ENCODE measurements at places on chromosomes 2 and 18.

- H3K4me1 ChIP-seq, result peaks cover 2% of the 10 kb centered on the region
- no peaks in the 10 kb centered on the region for H3K27me3 ChIP-seq
- no peak overlapping the region for H3K27ac ChIP-seq
Measured at GRCh38 chr2:170002096-170002495, 174.8 kb downstream of the UBR3 start.

- H3K27ac ChIP-seq, result no peak overlapping the region
- H3K4me1 ChIP-seq, result peaks cover 2% of the 10 kb centered on the region
- DNase-seq, result no peak
- H3K27me3 ChIP-seq, result no peaks in the 10 kb centered on the region
- H3K36me3 ChIP-seq, result no peaks in the 10 kb centered on the region
Measured at GRCh38 chr2:39779341-39779851, 338 bp upstream of the THUMPD2 start.

GRCh38 chr2:173652767-173653431, 298.2 kb downstream of the CDCA7 start:
- H3K27ac ChIP-seq, result no peak overlapping the region
- peak; percentile 45 for DNase-seq
- no peaks in the 10 kb centered on the region for H3K36me3 ChIP-seq
- H3K27me3 ChIP-seq, result no peaks in the 10 kb centered on the region

DNA sequence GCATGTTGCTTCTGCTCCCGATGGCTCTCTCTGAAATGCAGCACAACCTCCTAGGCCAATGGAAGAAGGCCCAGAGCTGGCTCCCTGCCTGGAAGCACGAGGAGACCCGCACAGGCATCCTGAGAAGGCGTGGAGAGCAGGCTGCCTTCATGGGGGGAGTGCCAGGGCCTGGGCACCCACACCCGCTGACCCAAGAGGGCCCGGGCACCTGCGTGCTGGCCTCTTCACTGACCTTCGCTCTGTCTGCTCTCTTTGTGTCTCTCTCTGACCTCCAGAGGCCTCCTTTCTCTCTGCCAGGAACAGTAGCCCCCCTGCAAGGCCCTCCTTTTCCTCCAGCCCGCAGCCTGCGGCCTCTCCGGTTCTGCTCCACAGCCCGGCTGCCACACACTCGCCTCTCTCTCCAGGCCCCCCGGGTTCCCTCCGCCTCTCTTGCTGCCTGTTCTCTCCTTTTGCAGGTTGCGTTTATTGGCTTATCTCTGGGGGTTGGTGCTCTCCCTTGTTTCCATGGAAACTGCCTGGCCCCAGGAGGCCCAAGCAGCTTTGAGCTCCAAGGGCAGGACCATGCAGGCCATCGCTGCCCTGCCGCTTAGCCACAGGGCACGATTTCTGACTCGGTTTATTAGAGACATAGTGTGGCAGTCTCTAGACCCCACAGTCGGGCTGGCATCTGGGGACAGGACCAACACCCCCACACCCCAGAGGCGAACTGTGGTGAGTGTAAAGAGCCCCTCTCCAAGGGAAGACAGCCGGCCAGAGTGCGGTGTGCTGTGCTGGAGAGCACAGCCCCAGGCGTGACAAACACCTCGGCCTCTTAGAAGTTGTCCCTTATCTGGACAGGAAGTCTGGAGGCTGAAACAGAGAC, 1.7 kb downstream of the MZT2B start:
- no peak overlapping the region for H3K27ac ChIP-seq
- H3K4me1 ChIP-seq, result no peaks in the 10 kb centered on the region
- no peak overlapping the region for H3K4me3 ChIP-seq
- DNase-seq, result peak; percentile 73
- H3K27me3 ChIP-seq, result no peaks in the 10 kb centered on the region

DNA sequence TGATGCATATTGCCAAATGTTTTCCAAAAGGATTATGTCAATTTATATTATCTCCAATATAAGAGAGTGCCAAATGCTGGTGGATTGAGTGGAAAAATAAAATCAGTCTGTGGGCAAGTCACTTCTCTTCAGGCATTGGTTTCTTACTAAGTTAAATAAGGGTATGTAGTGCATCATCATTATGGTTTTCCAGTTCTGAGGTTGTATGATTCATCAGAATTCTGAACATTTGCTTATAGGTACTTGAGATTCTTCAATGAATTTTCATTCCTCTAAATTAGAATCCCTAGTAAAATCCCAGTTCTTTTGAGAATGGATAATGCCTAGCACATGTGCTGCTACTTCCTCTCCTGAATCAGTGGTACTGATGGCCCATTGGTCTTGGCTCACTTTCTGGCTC, 188.9 kb upstream of the OSR1 start:
- no peaks in the 10 kb centered on the region for H3K27me3 ChIP-seq
- H3K27ac ChIP-seq, result no peak overlapping the region
- no peak for DNase-seq
- H3K36me3 ChIP-seq, result no peaks in the 10 kb centered on the region

DNA sequence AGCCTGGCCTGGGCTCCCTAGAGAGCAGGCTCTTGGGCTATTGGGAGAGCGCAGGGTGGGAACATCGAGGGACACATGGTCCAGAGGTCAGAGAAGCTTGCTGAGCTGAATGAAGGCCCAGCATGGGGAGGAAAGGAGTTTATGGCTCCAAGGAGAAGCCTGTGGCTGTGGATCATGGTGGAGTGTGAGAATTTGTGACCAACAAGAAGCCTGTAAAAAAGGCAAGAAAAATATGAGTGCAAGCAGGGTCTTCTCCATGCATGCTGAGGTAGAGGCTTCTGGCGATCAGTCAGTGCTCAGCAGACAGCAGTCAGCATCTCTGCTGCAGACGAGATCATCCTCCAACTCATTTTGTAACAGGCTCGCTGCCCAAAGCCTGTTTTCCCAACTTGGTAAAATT, 1.3 kb upstream of the SCYGR3 start:
- peaks cover 14% of the 10 kb centered on the region for H3K4me1 ChIP-seq
- no peaks in the 10 kb centered on the region for H3K27me3 ChIP-seq
- no peaks in the 10 kb centered on the region for H3K36me3 ChIP-seq
- no peak overlapping the region for H3K27ac ChIP-seq

- H3K36me3 ChIP-seq, result no peaks in the 10 kb centered on the region
- H3K27me3 ChIP-seq, result no peaks in the 10 kb centered on the region
- no peak overlapping the region for H3K27ac ChIP-seq
- no peak overlapping the region for H3K4me3 ChIP-seq
- DNase-seq, result no peak
Measured at GRCh38 chr2:586641-587076, 90.5 kb downstream of the TMEM18 start.

DNA sequence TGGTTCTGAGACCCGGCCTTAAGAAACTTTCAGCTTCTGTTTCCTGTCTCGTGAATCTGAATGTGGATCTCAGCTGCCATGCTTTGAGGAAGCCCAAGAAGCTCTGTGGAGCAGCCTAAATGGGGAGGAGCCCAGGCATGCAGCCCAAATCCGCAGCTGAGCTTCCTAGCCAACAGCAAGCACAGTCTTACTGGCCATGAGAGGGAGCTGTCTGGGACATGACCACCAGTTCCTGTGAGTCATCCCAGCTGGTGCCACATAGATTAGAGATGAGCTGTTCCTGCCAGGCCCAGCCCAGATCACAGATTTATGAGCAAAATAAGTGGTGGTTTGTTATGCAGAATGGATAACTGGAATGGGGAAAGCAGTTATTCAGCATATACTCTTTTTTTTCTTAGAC, 224.4 kb upstream of the APCDD1 start:
- H3K4me1 ChIP-seq, result no peaks in the 10 kb centered on the region
- no peaks in the 10 kb centered on the region for H3K36me3 ChIP-seq
- peak; percentile 85 for DNase-seq
- no peak overlapping the region for H3K4me3 ChIP-seq
- H3K27me3 ChIP-seq, result no peaks in the 10 kb centered on the region
- H3K27ac ChIP-seq, result no peak overlapping the region

DNA sequence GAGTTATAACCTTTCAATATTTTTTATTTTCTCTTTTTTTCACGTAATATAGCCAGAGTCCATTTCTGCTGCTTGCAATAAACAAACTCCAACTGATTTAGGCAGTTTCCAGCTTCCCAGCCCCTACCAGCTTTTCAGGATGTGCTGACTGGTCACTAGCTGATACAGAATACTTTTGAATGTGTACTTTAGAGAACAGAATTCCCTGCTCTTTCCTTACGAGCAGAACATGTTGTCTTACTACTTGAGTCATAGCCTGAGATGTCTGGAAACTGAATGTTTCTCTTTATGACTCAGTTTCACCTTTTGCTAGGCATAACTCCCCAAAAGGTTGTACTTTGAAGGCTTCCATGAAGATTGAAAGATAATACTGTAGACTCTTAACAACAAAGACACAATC, 44.5 kb upstream of the KCNE4 start:
- DNase-seq, result no peak
- no peak overlapping the region for H3K4me3 ChIP-seq
- H3K27ac ChIP-seq, result no peak overlapping the region
- H3K36me3 ChIP-seq, result no peaks in the 10 kb centered on the region
- no peaks in the 10 kb centered on the region for H3K4me1 ChIP-seq

DNA sequence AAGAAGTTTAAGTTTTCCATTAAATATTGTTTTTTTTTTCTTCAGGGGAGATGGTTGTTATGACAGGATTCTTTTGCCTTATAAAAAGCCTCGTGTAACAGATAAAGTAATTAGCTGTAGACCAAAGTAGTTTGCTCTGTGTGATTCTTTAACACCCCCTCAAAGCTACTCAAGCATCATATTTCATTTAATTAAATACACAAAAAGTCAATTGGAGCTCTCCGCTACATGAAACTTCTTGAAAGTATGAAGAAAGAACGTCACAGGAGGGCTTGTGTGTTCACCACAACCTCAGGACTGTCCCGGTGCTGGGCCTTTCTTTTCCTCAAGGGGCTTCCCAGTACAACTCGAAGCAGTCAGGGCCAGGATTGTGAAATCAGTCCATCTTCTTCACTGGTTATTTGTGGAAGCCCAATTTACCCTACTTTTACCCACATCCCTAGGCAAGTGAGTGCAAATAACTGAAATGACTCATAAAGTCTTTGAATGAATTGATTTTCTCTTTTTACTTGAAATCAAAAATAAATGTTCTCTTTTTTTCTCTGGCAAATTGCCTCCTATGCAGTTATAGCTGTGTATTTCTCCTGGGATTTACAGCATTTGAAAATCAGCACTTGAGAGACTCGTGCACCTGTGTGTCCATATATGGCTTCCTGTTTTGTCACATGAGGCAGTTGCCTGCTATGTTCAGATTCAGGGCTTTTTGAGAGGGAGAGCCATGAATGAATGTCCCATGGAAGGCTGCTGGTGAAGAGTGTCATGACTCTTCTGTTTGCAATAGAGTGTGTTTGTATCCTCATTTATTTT, 48.6 kb downstream of the LINC00305 start:
- no peaks in the 10 kb centered on the region for H3K4me1 ChIP-seq
- no peak overlapping the region for H3K27ac ChIP-seq
- no peak overlapping the region for H3K4me3 ChIP-seq

- H3K36me3 ChIP-seq, result no peaks in the 10 kb centered on the region
- no peak for DNase-seq
- H3K27me3 ChIP-seq, result no peaks in the 10 kb centered on the region
- H3K4me1 ChIP-seq, result peaks cover 4% of the 10 kb centered on the region
Measured at GRCh38 chr2:241620419-241620769, 16.6 kb downstream of the THAP4 start.

GRCh38 chr2:29606104-29607037, 315.0 kb downstream of the ALK start:
- DNase-seq, result no peak
- no peak overlapping the region for H3K27ac ChIP-seq
- H3K4me1 ChIP-seq, result no peaks in the 10 kb centered on the region
- no peak overlapping the region for H3K4me3 ChIP-seq
- H3K27me3 ChIP-seq, result no peaks in the 10 kb centered on the region
- H3K36me3 ChIP-seq, result no peaks in the 10 kb centered on the region

DNA sequence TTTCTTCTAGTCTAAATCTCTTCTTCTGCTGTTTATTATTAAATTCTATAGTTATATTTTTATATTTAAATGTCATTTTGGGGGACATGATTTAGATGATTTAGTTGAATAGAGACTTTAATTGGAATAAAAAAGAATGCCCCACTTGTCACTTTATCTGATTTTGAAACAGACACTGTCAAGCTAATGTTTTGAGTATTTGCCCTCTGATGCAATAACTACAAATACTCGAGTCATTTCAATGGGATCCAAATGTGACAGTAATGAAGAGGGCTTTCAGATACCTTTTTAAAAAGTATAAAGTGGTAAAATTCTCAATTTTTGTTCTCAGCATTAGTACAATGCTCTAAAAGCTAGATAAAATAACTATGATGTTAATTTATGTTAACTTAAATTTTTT, 257.3 kb upstream of the SESTD1 start:
- no peak overlapping the region for H3K27ac ChIP-seq
- DNase-seq, result peak; percentile 4
- H3K27me3 ChIP-seq, result no peaks in the 10 kb centered on the region
- no peaks in the 10 kb centered on the region for H3K36me3 ChIP-seq

DNA sequence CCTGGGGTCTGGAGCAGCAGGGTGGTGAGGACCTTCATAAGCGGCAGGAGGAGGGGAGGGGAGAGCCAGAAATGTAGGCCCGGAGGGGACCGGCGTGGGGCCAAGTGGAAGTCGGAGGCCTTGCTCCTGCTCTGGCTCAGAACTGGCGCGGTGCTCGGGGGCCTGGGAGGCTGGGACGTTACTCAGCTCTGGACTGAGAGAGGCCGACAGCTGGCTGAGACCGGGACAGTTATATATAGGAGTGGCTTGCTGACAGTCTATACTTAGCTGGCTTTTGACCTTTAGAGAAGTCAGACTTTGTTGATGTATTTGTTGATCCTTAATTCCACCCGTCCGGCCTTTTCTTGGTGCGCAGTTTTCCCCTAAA, 15.7 kb downstream of the IGFBP5 start:
- H3K27ac ChIP-seq, result no peak overlapping the region
- H3K4me3 ChIP-seq, result no peak overlapping the region
- no peak for DNase-seq
- no peaks in the 10 kb centered on the region for H3K27me3 ChIP-seq

DNA sequence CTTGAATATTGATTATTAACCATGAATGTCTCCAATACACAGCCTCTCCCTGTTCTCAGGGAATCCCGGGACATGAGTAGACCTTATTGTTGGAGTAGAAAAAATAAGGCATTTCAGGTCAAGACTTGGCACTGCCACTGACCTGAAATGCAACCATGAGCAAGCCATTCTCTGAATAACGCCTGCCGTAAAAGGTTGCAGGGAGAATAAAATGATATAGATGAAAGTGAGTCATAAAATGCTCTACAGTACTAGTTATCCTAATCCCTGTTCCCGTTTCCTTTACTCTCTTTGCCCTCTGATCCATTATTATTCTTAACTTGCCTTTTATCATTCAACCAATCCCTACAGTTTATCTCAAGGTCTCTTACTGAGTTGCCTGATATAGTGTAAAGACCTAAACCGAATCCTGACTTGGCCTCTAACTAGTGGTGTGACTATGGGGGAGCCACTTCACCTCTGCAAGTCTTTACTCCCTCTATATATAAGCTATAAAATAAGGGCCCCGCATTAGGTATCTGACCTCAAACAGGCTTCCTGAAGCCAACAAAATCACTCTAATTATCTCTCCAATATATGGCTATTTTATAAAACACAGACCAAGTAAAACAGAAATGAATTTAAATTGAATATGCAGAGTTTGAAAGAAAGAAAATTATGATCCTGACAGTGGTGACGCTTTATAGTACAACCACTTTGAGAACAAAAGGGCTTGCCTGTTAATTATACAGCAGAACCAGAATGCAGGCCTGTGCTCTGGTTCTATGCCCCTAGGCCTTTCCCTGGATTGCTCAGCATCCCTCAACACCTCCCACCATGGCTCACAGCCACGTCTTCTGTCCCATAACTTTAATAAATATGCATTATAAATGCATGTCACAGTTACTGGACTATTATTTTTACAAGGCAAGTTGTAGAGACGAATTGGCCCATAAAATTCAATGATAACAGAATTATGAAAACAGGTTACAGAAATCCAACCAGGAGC, 183.1 kb downstream of the STK39 start:
- no peak overlapping the region for H3K4me3 ChIP-seq
- no peaks in the 10 kb centered on the region for H3K36me3 ChIP-seq
- peaks cover 1% of the 10 kb centered on the region for H3K4me1 ChIP-seq
- no peak overlapping the region for H3K27ac ChIP-seq

All from mesendoderm (in vitro differentiated cells).